ENCODE measurements at places on chromosomes 2 and 18. TPM values are rescaled to one million over a fixed set of nuclear protein-coding genes. Genes with fewer than 3 reads are reported as not detected.

Gene SPIRE1
- 9.5 TPM for total RNA-seq

Gene CYP20A1
- 21.3 TPM for total RNA-seq

Gene UPP2
- not detected for total RNA-seq

Gene CCDC141
- total RNA-seq = 1.1 TPM

Gene DSG1
- not detected for total RNA-seq

Gene KCNIP3
- not detected for total RNA-seq

Gene ERMN
- total RNA-seq = 0.57 TPM

Gene TDRD15
- total RNA-seq = not detected

Gene NABP1
- 51.3 TPM for total RNA-seq

Gene GREB1
- 0.30 TPM for total RNA-seq

Gene RNMT
- total RNA-seq = 54.0 TPM

Gene AMER3
- not detected for total RNA-seq

Gene LONRF2
- total RNA-seq = 0.08 TPM

Gene MAPRE2
- total RNA-seq = 49.0 TPM

Gene SLC9A4
- not detected for total RNA-seq

Gene CYTIP
- total RNA-seq = 245 TPM

Gene SERPINB3
- not detected for total RNA-seq

Gene TWIST2
- not detected for total RNA-seq

Gene SPDYA
- total RNA-seq = 0.99 TPM

Gene TMEM198
- 7.1 TPM for total RNA-seq

Gene PDE1A
- total RNA-seq = not detected

Gene TIA1
- total RNA-seq = 78.8 TPM

Gene L3MBTL4
- 0.13 TPM for total RNA-seq

Gene ELMOD3
- 14.9 TPM for total RNA-seq

Gene TUBA4B
- not detected for total RNA-seq

Data from activated CD8-positive, alpha-beta memory T cell treated with anti-CD3 and anti-CD28 coated beads for 36 hours (primary cell).